Panc1 (cell line): ENCODE measurements at places on chromosomes 12 and 14. TPM values are rescaled to one million over a fixed set of nuclear protein-coding genes. Genes with fewer than 3 reads are reported as not detected.

DNA sequence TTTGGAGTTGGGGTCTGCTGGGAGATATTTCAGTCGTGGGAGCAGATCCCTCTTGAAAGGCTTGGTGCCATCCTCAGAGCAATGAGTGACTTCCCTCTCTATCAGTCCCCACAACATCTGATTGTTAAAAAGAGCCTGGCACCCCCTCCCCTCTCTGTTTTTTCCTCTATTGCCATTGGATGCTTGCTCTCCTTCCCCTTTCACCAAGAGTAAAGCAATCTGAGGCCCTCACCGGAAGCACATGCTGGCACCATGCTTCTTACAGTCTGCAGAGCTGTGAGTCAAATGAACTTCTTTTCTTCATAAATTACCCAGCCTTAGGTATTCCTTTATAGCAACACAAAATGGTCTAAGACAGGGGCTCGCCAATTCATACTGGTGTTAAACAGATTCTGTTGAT is 99.1 kb upstream of the CCND2 start:
- no peak for DNase-seq

ADCY6 gene
- 24.1 TPM for total RNA-seq

GRCh38 chr12:66942741-66943465 is 264.0 kb upstream of the GRIP1 start:
- DNase-seq = no peak

DNA sequence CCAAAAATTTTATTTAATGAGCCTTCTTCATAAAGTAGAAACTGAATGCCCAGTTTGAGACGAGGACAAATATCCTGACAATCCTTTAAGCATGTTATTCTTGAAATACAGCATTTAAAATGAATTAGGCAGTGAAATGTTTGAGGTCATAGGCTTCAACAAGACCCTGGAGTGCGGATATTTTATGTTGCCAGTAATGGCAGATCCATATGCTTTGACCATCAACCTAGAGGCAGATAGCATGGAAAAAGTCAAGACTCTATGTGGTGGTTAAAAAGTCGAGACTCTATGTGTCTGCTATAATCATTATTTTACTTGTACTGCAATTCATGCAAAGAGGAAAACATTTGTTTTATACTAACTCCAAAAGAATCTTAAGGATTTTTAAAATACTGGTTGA is 2.0 kb upstream of the MAP4K5 start:
- no peak for DNase-seq

BICDL1 gene
- 22.2 TPM for total RNA-seq

DNA sequence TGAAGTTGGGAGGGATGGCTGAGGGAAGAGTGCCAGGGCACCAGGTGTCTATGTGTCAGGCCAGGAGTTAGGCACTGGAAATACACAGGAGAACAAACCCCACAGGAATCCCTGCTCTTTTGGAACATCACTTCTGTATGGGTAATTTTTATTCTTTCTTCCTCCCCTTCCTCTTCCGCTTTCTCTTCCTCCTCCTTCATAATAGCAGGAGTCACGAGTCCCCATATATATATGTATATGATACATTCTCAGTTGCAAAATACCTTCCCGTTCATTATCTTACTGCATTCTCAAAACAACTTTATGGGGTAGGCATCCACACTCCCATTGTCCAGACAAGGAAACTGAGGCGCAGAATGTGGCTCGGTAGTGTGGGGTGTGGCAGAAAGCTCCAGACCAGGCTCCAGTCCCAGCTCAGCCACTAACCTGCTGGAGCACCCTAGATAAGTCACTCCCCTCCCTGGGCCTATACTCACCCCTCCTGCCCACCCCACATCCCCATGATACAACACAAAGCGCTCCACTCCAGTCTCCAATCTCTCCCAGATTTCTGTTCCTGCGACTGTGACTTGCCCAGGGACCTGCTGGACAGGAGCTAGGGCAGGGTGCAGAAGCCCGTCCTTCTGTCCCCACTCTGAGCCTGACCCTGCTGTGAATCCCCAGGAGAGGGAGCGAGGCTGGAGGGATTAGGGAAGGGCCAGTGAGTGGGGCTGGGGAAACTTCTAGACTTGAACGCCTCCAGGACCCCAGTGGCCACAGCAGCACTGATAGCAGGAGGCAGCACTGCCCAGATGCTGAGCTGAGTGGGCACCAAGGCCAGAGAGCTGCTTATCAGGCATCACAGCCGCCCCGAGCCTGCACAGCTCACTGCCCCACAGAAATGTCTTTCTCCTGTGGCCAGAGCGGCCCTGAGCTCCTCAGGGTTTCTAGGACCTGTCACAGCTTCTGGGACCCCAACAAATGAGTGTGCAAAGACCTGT is 1.4 kb upstream of the AQP2 start:
- DNase-seq = no peak

KRT71 gene
- total RNA-seq = not detected

DNA sequence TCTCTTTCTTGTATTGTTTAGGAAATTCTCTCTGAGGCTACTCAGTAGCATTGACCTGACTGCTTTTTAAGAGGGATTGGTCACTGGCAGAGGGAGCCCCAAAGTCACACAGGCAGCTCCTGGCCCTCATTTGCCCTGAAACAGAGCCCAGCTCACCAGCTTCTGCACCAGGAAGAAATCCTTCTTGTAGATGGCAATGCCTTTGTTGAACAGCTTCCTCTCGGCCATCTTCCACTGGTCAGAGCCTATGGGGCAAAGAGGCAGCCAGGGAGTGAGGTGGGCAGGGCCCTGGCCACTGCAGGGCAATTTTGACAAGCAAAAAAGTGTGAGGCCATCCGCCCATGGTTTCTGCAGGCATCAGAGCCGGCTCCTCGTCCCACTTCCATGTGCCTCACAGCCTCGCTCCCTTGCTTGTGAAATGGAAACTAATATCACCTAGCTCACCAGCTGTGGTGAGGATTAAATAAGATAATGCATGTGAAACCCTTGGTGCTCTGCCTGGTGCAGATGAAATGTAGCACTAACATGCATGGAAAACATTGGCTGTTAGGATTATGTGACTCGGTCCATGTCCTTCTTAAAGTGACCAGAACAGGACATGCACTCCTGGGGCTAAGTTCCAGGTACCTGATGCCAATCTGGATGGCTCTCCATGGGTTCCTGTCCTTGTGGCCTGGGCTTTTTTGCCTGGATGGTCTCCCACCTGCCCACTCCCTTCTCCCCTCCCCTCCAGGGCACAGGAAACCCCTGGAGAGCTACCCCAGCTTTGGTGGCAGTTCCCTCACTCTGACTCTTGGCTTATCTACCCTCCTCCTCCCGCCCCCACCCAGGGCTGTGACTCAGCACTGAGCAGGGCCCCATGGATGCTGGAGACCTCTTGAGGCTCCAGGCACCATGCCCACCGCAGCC is 11.2 kb upstream of the PNMA1 start:
- no peak for DNase-seq

DNA sequence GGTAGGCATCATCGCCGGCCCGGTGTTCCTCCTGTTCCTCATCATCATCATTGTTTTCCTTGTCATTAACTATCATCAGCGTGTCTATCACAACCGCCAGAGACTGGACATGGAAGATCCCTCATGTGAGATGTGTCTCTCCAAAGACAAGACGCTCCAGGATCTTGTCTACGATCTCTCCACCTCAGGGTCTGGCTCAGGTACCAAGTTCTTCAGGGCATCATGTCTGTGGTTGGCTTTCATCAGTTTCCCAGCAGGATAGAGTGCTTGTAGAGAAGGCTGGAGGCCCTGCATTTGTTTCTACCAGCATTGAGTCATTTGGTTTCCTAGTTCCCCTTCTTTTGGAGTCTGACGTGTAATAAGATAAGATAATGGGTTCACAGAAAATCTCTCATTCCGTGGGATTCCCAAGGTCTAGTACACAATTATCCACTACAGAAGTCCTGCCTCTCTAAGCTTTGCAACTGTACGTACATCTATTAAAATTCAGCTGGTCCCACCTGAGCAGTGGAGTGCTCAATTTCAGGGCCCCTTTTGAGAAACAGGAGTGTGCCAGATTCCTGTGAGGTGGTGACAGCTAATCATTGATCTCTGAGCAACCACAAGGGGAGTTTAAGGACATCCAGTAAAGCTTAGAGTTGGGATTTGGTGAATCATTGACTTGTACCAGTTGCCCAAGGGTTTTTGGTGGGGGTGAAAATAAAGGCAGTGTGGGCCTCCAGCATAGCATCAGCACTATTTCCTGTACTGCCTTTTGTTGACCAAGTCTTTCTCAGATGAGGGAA is 25.1 kb downstream of the ACVR1B start:
- no peak for DNase-seq

DNA sequence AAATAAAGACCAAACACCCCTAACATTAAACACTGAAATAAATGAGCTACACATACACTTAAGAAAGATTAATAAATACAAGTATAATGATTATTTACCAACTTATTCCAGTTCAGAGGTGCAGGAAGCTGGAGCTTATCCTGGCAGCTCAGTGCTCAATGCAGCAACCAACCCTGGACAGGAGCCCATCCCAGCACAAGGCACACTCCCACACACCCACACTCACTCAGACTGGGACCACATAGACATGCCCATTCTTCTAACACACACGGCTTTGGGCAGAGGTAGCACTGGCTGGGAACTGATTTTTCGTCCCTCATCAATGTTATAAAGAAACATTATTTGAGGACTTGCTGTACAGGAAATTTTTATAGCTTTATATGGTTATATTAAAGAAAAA is 797.4 kb downstream of the RPS29 start:
- no peak for DNase-seq

- DNase-seq = no peak
These were observed 4.3 kb upstream of the HOXC12 start for GRCh38 chr12:53950437-53950773.

GRCh38 chr12:69732088-69732487 is 6.6 kb upstream of the RAB3IP start:
- no peak for DNase-seq

DNA sequence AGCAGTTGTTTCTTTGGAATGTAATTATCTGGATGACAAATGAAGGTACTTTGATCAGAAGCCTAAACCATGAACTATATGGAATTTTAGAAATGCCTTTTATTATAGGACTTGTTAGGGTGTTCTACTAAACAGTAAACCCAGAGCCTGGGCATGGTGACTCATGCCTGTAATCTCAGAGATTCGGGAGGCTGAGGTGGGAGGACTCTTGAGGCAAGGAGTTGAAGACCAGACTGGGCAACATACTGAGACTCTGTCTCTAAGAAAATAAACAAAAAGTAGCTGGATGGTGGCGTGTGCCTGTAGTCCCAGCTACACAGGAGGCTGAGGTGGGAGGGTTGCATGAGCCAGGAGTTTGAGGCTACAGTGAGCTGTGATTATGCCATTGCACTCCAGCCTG is 23.9 kb downstream of the PALS1 start:
- no peak for DNase-seq

GRCh38 chr14:59566725-59567124 is 9.9 kb downstream of the CCDC175 start:
- DNase-seq = no peak

DNA sequence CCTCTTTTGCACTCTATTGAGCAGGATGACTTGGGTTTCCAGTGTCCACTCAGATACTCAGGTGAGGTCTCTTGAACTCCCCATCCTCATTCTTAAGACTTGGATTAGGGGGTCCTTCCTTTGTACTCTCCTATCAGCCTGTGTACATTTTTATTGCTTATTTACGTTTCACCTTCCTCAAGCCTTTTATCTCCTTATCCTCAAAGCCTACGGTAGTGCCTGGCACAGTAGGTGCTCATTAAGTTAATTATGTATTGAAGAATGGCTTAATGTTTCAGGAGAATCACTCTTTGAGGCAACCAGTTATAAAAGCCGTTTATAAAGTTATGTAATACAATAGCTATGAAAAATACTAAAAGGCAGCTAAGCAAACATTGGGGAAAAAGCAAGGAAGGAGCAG is 315.7 kb downstream of the NPAS3 start:
- DNase-seq = no peak

GRCh38 chr14:50590464-50590863 is 30.5 kb downstream of the ATL1 start:
- DNase-seq = no peak

GPR137C gene
- total RNA-seq = 2.7 TPM

- no peak for DNase-seq
These were observed 12.0 kb downstream of the C12orf75 start for GRCh38 chr12:105342464-105342863.

TAS2R8 gene
- not detected for total RNA-seq

- no peak for DNase-seq
These were observed 198.5 kb downstream of the ATP23 start for GRCh38 chr12:58139894-58140293.

FGD4 gene
- 5.0 TPM for total RNA-seq
